ENCODE measurements at places on chromosomes 2 and 18.

DNA sequence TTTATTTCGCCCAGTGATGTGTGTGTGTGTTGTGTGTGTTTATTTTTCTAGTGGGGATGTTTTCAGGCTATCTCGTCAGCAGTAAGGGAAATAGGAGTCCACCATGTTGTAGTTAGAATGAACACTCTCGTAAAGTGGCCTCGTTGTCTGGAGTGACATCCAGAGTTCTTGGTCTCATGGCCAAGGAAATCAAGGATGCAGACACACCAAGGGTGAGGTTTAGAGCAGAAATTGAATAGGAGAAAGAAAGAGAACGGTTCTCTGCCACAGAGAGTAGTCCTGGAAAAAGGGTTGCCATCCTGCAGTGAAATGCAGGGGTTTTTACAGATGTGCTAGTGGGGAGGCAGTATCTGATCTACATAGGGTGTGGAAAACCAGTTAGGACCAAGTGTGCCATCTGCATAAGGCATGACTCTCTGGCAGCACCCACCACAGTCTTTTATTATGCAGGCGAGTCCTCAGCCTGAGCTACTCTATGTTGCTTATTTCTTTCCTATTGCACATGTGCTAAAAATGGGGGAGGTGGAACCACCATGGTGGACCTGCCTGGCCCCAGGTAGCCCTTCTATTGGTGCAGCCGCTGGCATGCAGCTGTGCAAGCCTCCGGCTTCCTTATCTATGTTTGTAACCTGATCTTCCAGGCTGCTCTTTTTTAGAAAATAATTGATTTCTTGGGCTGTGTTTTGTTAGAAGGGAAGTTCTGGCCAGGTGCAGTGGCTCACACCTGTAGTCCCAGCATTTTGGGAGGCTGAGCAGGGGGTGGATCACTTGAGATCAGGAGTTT lies 23.2 kb downstream of the RALB start:
- no peak for DNase-seq

GRCh38 chr18:61155586-61155985 lies 177.6 kb upstream of the CDH20 start:
- DNase-seq = no peak

DNA sequence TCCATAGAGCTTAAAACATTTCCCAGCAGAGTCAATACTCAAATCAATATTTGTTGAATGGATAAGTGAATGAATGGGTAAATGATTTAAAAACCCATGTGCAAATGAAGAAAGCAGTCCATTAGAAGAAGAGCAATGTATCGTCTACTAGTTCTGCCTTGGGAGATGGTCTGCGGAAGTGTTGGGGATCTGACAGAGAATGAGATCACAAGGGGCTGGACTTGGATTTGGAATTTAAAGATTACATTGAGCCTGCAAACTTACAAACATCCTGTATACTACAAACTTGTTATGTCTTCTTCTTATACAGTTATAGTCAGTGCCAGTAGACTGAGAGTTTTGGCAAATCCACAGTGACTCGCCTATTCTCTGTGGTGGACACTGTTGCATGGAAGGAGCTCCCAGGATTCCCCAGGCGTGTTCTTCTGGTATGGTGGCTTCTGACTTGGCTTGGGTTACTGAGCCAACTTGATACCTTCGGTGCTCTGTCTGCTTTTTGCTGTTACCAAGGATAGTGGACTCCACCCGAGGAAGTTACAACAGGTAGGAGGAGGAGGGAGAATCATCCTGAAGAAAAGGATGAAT lies 163.3 kb upstream of the SERPINE2 start:
- no peak for DNase-seq

DNA sequence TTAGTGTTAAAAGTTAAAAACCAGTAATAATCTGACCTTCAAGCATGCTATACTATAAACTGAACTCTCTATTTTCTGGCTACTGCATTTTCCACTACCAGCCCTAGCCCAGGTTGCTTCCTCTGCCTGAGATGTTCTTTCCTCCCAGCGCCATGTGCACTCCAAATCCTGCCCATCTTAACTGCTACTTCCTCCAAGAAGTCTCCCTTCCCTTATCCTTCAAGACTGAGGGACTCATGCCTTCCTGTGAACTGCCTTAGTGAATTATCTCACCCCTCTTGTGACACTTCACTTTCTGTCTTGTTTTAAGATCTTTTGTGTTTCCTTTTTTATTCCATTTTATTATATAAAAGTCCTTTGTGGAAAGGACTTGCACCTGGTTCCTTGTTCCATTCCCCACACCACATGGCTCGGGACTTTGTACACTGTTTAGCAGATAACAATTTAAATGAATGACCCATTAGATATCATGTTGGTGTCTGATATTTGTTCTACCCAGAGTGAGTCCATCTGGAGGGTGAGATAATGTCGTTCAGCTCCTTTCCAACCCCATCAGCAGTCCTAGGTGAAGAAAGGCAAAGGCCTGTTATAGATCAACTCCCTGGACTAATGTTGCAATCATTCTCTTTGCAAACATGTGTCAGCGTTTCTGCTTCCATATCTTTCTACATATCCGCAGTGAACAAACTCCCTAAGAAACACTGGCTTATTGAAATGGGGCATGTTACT lies 20.9 kb upstream of the AGFG1 start:
- no peak for DNase-seq

GRCh38 chr2:187264612-187265011 lies 183.4 kb downstream of the CALCRL start:
- no peak for DNase-seq

DNA sequence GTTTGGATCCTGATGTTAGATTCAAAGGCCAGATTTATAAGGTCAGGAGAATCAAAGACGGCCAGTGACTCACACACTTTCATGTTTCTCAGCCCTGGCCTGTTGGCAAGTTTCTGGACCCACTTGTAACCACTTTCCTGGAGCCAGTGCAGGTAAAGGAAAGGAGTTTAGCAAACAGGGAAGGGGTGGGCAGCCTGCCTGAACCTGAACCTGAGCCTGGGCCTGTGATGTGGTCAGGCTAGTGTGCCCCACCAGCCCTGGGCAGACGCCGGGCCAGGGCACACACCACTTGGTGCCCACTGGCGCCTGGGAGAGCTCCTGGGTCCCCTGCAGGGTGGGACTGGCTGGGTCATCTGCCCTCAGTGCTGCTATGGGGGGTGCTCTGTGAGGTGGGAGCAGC lies 100.5 kb upstream of the SPRED2 start:
- DNase-seq = no peak

- DNase-seq = no peak
These were observed 37.7 kb downstream of the GBX2 start for GRCh38 chr2:236130349-236130998.

DNA sequence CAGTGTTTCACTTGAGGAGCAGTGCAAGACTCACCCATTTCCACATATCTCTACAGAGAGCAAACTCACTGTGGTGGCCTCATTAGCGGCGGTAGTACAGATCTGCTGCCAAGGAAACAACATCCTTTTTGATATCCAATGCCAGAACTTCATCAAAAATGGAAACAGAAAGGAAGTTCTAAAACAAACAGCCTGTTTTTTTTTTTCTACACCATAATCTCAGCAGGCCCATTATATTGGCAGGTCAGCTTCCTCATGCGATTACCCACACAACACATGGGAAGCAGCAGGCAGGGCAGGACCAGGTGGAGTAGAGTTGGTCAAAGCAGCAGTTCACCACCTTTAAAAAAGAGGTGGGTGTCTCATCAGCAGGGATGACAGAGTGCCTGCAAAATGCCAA lies 678.9 kb upstream of the CELF4 start:
- DNase-seq = no peak

GRCh38 chr2:6554466-6554865 lies 311.2 kb downstream of the CMPK2 start:
- no peak for DNase-seq

DNA sequence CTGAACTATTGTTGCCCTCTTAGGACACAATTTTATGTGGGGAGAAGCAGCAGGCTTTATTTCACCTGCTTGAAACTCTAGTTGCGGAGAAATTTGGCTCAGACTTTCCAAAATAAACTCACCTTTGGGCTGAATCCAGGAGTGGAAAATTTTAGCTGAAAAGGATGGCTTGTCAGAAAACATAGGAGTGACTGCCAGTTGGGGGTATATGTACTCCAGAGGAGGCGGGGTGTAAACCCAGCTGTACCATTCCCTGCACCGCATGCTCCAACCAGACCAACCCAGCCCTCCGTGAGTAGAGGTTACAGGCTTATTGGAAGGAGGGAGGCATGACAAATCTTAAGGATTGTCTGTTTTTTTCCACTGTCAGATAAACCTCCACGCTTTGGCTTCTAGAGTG lies 53.8 kb downstream of the PRKCE start:
- no peak for DNase-seq
